ENCODE measurements at places on chromosomes 5 and 9.
A peak's percentile ranks its signal among the peaks of the same experiment; 100 is the strongest.

DNA sequence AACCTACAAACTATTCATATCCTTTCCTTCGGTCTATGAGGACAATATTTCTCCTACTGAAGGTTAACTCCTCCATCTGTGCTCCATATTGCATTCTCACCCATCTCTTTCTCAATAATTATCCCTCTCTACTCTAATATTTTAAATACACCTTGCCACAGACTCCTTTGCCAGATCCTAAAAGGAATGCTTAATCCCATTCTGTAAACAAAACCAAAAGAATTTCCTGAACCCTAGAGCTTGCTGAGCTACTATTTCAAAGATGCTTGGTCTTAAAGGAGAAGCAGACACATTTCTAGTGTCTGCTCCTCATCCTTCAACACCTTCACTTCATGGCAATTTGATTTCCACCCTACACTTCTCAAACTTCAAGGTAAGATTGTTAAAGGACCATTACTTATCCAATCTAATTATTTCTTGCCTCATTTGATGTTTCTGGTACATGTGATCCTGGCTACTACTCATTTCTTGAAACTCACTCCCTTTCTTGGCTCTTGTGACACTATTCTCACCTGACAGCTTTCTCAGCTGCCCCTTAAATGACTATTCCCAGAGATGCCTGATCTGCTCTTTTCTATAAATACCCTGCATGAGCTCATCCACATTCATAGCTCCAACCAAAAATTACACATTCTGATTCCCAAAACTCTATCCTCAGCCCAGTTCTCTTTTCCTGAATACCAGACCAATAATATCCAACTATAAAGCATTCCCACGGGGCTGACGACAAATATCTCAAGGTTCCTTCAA lies 20.2 kb downstream of the HOMER1 start:
- no peak for DNase-seq

GRCh38 chr9:16223074-16223871 lies 647.2 kb downstream of the BNC2 start:
- no peak for DNase-seq

- DNase-seq: no peak
Observed at GRCh38 chr5:31661257-31661656, 22.3 kb downstream of the PDZD2 start.

- DNase-seq: no peak
Observed at GRCh38 chr5:168216989-168217388, 74.5 kb upstream of the WWC1 start.

DNA sequence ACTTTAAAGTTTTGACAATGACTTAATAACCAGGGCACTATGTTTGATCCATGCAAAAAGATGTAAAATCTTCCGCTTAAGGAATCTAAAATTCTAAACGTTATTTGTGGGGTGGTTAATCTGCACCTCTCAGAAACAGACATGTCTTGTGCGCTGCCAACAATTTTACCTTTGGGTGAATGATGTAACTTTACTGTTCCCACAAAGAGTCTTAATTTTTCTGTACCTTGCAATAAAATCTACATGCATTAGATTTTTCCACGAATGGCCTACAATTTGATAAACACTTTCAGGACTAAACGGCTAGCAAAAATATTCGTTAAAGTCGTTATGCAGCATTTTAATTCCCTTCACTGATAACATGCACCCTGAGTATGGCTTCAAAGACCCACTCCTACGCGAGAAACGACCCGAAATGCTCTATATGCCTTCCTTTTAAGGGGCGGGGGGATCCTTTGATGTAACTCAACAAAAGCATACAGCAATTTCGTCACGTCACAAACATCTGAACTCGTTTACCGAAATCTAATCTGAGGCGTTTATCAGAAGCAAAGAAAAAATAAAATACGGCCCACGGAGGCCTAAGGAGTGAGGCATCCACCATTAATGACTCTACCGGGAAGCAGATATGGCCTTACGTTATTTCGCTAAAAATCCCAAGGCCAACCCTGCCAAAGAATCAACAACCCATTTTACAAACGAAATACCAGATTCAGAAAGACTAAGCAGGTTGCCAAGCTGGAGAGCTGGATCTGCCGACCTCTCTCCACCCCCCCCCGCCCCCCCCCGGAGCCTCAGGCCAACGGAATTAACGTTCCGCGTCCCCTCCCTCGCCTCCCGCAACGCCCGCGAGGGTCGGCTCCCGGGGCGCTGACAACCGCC lies 621 bp downstream of the AK6 start:
- peak; percentile 31 for DNase-seq

GRCh38 chr5:60972231-60972630 lies 27.2 kb downstream of the NDUFAF2 start:
- DNase-seq: peak; percentile 7

GRCh38 chr9:120538339-120538738 lies 41.6 kb downstream of the CDK5RAP2 start:
- DNase-seq: no peak

DNA sequence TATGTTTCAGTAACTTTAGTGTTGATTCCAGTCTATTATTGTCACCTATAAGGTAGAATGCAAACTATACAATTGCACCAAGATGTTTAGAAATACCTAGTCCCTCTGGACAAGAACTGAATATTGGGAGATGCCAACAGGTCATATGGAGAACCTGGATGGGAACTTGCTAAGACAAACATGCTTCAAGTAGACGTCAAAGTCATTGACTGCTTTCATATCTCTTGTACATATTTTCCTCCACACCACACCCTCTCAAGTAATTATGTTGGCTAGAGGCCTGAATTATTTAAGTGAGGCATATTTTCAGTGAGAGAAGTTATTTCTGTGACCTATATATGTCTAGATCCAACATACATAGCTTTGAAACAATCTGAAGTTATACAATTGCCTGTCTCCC lies 453.3 kb downstream of the ELAVL2 start:
- no peak for DNase-seq

GRCh38 chr9:14205463-14205862 lies 108.5 kb downstream of the NFIB start:
- no peak for DNase-seq

DNA sequence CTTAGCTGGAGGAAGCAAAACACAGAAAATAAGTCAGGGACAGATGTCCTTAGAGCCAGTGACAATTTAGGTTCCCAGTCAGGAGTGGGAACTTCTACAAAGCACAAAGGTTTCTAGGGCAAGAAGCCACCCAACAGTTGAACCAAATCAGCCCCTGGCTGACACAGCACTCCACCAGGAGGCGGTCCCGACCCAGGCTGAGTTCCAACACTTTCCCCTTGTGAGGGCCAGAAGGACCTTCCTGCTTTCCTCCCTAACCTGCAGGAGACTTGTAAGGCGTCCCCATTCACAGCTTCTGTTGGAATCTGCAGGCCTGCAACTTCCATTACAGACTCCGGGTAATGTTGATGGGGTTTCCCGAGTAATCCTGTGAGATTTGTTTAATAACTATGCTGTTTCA lies 416.4 kb upstream of the IRX1 start:
- DNase-seq: no peak

- DNase-seq: no peak
Observed at GRCh38 chr9:13728131-13728530, 448.6 kb upstream of the MPDZ start.

GRCh38 chr9:131873891-131874440 lies 134.1 kb upstream of the RAPGEF1 start:
- DNase-seq: no peak

- no peak for DNase-seq
Observed at GRCh38 chr5:108028883-108029282, 353.0 kb downstream of the FBXL17 start.

DNA sequence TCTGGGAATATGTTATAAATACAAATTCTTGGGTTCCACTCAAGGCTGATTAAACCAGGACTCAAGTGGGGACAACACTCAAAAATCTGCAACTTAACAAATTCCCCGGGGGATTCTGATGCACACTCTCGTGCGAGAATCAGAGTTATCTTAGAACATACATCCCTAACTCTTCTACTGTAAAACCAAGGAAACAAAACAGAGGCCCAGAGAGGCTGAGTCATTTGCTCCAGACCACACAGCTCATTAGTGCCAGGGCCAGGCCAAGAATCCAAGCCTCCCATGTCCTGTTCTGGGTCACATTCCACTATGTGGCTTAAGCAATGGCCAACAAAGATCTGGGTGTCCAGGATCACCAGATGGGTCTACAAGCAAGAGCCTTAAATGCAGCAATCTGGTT lies 166.0 kb downstream of the ADAMTS12 start:
- DNase-seq: no peak

- no peak for DNase-seq
Observed at GRCh38 chr5:2143646-2144353, 261.1 kb upstream of the IRX4 start.

- DNase-seq: no peak
Observed at GRCh38 chr5:74341221-74341620, 299.3 kb downstream of the ENC1 start.

GRCh38 chr5:32378966-32379365 lies 65.6 kb downstream of the ZFR start:
- DNase-seq: no peak

- no peak for DNase-seq
Observed at GRCh38 chr9:8362250-8362649, 562.7 kb upstream of the DMAC1 start.

- no peak for DNase-seq
Observed at GRCh38 chr5:64827703-64828102, 59.0 kb downstream of the CWC27 start.

DNA sequence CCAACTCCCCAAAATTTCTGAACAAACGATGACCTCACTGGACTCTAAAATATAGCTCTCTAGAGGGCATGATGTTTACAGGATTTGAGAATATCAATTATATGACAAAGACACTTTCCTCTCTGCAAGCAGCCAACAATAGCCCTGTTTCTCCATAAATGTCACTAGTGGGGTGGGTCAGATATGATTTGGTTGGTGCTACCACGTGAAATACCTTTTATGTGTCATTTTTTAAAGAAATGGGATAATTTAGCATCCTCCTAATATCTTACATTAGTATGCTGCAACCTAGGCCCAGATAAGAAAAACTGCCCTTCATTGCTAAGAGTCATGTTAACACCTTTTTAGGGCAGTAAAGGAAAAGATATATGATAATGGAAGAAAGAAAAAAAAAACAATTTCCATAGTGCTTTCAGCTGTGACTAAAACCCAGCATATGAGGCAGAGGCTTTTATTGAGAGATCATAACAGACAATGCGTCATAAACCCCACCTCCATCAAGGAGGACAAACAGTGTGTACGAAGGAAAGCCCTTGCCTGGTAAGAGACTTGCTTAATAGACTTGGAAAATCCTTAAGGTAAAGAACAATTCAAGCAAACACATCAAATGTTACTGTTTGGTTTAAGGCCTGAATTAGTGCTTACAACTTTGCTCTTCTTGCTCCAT lies 372.4 kb upstream of the PAPPA start:
- DNase-seq: no peak

GRCh38 chr5:72170101-72170500 lies 62.8 kb downstream of the MAP1B start:
- DNase-seq: no peak

DNA sequence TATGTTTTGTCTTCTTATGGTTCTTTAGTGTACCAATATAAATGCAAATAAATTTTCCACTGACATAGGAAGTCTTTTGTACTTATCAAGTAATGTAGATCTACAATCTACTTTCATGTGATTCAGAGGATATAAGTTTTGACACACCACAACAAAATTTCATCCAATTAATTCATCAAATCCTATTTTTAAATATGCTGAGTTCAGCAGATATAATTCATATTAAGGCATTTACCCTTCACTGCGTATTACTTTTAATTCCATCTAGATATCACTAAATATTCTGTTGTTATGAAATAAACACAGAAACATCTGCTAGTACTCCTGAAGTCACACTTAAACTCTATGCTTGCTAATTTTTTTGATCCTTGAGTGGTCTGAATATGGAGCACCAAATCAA lies 19.8 kb upstream of the ZNF354A start:
- no peak for DNase-seq

DNA sequence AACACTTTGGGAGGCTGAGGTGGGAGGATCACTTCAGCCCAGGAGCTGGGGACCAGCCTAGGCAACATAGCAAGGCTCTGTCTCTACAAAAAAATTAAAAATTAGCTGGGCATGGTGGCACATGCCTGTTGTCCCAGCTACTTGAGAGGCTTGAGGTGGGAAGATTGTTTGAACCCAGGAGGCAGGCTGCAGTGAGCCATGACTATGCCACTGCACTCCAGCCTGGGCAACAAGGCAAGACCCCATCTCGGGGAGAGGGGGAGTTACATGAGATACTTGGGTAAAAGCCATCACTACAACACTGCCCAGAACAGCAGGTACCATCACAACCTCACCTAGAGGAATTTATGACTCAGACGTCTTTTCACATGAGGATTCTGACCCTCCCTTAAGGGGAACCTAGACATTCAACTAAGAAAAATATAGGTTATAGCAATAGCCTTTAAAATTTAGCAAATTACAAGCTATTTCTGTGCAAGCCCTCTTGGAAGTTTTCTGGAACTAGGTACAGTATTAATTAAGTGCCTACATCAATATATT lies 143.5 kb downstream of the NFIB start:
- DNase-seq: no peak
